Activated naive CD8-positive, alpha-beta T cell treated with anti-CD3 and anti-CD28 coated beads for 36 hours (primary cell): ENCODE measurements at places on chromosomes 1 and 21. TPM values are rescaled to one million over a fixed set of nuclear protein-coding genes. Genes with fewer than 3 reads are reported as not detected.

NFASC gene
- 0.06 TPM for total RNA-seq

SLC35E2B gene
- total RNA-seq, result 20.1 TPM

HHAT gene
- 1.3 TPM for total RNA-seq

SPRR3 gene
- not detected for total RNA-seq

CASQ1 gene
- not detected for total RNA-seq

DNA sequence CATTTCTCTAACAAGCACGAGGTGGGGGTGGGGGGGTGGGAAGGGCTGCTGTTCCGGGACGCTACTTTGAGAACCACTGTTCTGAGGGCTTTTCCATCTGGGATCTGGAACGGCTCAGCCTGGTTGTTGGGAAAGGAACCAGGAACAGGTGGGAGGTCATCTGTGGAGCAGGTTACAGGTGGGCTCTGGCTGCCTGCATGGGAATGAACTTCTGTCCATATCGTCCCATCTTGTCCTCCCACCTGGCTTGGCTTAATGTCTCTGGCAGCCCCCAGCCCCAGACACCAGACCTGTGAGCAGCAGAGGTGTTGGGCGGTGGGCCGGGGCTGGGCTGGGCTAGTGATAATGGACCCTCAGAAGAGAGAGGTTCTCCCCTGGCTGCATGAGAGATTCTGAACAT lies 69.4 kb upstream of the TARDBP start:
- no peak for DNase-seq

- no peak for DNase-seq
These were observed 15.4 kb downstream of the RABGAP1L start for GRCh38 chr1:174174461-174175329.

GRCh38 chr1:240612811-240613210 lies 856 bp upstream of the GREM2 start:
- no peak for DNase-seq

DNA sequence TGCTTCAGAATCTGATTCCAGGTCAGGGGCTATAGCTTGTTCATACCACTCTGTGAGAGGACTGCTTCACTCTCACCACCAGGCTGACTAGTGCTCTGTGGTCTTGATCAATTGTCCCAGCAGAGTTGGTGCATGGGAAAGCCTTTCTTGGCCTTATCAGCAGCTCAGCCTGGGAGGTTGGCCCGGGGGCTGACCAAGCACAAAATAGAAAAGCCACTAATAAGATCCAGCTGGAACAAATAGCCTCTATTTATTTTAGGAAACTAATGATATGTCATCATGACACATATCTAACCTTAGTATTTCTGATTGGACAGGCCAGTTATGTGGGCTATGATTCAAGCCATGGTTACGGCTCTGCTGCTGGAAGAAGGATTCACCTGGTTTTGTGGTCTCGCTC lies 134.2 kb downstream of the GDAP2 start:
- no peak for DNase-seq

DNA sequence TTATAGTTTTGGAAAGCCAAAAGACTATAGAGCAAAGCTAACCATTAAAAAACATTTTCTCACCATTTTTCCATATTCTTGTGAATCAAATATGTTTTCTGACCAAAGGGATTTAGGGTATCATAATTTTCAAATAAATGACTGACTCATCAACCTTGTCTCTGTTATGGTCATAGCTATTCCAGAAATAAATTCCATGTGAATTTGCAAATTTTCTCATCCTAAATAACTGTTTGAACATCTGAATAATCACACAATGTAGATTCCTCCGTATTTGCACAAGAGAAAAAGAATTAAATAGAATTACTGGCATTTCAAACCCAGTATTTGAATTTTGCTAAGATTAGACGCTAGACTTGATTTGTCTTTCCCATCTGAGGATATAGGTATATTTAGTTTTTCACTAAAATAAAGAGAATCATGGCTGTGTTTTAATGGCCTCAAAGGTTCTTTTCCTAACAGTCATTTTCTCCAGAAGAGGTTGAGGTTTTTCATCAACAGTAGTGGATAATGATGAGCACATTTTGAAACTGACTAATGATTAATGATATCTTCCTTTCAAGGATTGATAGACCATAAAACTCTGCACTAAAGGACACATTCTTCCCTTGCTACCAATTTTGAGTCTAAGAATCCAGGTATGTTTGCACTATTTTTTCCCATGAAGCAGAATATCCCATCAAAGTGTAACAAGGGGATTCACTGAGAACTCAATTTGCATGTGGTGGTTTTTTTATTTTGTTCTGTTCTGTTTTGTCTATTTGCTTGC lies 9.5 kb upstream of the DUSP23 start:
- DNase-seq, result no peak

- no peak for DNase-seq
These were observed 630 bp downstream of the HPCA start for GRCh38 chr1:32886828-32887414.

DNA sequence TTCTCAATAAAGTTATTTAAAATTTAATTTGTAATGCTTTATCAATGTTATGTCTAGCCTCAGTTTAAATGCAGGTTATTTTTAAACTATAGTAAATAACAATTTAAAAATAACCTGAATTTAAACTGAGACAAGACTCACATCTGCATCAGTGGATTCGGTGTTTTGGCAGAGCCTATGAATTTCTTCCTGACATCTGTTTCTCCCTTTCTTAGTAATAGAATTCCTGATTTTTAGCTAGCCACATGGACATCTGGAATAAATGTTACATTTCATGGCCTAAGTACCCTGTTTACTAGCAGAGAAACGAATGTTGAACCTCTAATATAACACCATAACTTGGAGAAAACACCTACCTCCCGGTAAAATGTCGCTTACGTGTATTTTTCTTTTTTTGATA lies 1141.6 kb upstream of the ADGRL2 start:
- DNase-seq, result no peak

GRCh38 chr1:147717706-147718097 lies 42.7 kb downstream of the GJA5 start:
- DNase-seq, result no peak

DNA sequence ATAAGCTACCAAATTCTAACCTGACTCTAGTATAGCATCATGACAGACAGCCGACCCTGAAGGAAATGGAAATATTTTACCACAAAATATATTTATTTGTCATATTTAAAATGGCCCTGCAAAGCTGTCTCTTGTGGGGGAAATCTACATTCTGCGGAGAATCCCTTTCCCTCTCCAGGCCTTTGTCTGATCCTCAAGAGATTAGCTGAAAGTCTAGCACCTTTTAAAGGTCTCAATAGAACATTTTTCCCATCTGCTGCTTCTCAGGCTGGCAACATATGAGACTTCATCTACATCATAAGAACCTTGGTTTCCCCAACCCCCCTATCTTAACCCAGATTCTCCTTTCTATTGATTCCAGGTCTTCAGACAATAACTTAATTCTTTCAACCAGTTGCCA lies 1.7 kb upstream of the OR11L1 start:
- DNase-seq, result no peak

- DNase-seq, result no peak
These were observed 29.4 kb upstream of the IL19 start for GRCh38 chr1:206741142-206741701.

DNA sequence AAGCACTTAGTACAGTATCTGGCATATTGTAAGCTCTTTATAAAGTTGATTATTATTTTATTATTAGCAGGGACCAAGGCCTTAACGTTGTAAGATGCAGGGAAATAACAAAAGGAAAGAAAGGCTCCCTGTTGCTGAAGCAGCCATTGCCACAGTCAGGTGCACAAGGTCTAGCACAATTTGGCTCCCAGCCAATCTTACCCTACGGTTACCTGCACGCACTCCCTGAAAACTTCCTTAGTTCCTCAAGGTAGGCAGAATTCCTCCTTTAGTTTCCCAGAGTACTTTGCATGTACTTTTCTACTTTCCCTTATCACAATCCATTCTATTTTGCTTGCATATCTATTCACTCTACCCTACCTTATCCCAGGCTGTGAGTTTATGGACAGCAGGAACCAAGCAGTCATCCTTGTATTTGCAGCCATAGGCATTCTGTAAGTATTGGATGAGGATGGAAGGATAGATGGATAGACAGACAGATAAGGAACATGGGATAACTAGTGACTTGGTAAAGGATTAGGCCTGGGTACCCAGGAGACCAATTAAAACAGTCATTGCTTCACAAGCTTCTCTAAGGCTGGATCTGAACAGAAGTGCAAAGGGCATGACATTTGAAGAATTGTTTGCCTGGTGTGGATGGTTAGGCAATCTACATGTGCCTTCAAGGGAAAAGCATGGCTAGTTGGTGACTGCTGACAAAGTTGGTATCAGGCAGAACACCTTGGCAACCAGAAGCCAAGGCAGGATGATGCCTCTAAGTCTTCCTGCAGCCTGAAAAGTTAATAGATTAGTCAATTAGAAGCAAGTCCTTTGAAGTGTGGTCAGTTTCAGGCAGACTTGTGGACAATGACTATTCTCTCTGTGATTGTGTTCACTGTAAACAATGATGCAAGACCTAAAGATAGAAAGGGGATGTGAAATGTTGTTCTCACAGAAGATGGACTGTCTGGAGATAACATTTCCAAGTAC lies 20.8 kb upstream of the JAK1 start:
- no peak for DNase-seq

GRCh38 chr1:230087717-230088105 lies 20.7 kb downstream of the GALNT2 start:
- no peak for DNase-seq

DNA sequence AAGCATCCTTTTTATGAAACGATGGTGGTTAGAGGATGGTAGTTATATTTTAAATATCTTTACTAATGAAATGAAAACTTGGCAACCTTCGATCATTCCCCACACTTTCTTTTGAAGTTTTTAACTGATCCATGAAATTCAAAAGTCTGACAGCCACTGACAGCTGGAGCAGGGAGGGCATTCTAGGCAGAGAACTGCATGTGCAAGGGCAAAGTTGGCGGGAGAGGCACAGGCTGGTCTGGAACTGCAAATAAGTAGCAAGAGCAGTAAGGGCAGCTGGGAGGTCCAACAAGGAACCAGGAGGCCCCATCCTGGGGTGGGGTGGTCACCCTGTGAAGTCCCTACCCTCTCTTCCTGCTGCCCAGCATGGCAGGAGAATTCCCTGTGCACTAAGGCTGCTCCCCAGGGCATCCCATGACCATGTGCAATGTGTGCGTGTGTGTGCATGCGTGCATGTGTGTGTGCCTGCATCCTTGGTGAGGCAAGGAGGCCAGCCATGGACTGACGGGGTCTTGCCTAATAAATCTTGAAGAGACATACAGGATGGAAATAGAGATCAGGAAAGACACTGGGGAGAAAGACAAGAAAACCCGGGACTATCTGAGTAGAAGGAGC lies 33.1 kb upstream of the FOXO6 start:
- DNase-seq, result no peak

GRCh38 chr1:162384116-162384515 lies 2.6 kb downstream of the C1orf226 start:
- DNase-seq, result no peak

- DNase-seq, result no peak
These were observed 24.2 kb upstream of the CTTNBP2NL start for GRCh38 chr1:112371775-112372174.

DNA sequence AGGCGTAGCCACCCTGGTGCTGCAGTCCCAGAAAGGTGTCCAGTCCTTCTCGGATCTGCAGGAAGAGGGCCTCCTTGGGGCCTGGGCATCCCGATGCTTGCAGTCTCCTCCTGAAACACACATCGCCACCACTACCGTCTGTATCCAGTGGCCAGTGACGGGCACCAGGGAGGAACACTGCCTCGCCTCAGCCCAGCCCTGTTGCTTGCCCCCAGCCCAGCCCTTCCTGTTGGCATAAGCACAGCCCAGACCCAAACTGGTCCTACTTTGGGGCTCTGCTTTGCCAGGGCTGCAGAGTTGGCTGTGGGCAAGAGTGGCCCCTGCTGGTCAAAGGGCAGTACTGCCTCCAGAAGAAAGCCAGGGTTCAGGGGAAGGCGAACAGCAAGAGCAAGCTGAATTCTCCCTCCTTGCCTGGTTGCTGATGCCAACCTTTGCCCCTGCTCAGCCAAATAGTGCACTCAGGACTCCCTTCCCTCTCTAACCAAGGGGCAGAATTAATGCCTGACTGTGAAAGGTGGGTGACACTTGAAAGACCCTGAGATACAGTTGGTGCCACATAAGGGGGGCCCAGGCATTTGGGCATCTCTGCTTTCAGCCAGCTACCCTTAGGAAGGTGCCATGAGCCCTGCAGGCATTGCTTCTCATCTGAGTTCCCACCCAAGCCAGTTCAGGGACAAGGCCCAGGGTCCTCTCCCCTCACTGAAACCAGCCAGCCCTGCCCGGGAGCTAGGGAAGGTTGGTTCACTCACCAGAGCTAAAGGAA lies 11.1 kb upstream of the ARHGEF2 start:
- DNase-seq, result peak; percentile 76
